ENCODE measurements at places on chromosomes 13 and 19. TPM values are rescaled to one million over a fixed set of nuclear protein-coding genes. Genes with fewer than 3 reads are reported as not detected.

GRCh38 chr13:53129864-53130393 is 101.3 kb downstream of the OLFM4 start:
- DNase-seq, result no peak

Gene TLE6
- 1.0 TPM for total RNA-seq

DNA sequence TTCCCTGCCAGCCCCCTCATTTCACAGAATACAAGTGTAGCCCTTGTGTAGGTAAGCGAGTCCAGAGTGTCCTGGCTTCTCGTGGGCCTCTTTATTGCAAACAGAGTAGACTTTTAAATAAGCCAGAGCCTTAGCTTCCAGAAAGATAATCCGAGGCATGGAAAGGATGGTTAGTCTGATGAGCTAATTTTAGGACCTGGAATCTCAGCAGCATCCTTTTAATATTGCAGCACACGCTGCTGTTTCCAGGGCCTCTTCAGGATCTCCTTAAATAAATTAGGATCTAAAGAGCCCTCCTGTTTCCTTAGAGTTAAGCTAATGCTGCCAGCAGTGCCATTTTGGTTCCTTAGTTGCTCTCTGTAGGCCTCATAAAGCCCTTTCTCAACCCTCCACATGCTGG is 99.2 kb downstream of the RFC3 start:
- no peak for DNase-seq

GRCh38 chr13:91136806-91137205 is 210.7 kb upstream of the MIR17HG start:
- no peak for DNase-seq

Gene GNG7
- total RNA-seq, result 30.9 TPM

DNA sequence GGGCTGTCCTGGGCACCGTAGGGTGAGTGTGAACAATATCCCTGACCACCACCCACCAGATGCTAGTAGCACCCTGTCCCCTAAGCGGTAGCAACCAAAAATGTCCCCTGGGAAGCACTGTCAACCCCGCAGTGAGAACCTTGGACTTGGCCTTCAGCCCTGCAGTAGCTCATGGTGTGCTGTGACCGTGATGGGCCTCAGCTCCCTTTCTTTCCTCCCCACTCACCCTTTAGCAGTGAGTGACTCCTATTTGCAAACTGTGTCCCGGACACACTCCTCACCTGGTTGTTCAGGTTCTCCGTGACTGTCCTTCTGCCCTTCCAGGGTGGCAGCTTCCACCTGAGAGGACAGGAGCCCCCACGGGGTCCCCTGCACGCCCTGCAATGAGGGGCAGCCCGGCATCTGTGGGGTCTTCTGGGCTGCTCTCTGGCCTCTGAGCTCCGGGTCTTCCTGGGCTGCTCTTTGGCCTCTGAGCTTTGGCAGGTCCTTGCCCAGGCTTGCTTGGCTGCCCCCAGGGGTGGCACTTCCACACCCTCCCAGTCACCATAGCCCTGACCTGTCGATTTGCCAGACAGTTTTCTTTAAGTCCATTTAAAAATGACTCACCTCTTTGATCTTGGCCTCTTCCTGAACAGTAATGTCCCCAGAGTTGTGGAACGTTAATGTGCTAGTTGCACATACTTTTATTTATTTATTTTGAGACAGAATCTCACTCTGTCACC is 3.8 kb downstream of the KDM4B start:
- no peak for DNase-seq

DNA sequence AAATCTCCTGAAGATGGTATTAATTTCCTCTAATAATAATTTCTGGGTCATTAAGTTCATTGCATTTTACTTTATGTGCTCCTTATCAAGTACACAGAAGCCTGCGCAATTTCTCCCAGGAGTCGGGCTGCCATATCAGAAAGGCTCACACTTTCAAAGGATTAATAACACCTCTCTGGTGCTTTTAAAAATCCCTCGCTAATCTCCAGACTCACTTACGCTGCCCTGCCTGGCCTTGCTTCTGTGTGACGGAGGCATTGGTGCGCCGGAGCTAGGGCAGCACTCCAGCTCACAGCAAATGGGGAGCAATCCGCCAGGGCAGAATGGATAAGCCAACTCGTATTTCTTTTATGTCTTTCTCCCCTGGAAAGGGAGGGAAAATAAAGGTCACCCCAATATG is 300.8 kb downstream of the EFNB2 start:
- DNase-seq, result no peak

DNA sequence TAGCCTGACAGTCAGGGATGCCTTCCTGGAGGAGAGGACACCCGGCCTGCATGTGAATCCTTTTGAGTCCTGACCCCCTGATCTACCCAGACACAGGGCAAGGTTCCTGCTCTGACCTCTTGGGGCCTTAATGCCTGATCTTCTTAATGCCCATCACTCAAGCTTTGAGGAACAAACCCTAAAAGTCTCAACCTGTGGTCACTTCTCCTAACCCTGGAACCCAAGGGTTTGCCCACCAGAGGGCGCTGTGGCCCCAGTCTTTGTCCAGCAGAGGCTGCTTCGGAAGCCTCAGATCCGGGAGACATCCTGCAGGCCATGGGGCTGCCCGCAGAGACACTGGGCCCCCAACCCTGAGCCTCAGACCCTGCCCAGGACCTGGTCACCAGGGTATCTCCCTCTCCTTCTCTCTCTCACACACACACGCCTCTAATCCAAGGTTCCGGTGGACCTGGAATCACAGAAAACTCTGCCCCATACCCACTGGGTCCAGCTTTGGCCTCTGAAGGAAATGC is 9.8 kb upstream of the DPF1 start:
- peak; percentile 89 for DNase-seq

Gene BCAM
- 86.8 TPM for total RNA-seq

DNA sequence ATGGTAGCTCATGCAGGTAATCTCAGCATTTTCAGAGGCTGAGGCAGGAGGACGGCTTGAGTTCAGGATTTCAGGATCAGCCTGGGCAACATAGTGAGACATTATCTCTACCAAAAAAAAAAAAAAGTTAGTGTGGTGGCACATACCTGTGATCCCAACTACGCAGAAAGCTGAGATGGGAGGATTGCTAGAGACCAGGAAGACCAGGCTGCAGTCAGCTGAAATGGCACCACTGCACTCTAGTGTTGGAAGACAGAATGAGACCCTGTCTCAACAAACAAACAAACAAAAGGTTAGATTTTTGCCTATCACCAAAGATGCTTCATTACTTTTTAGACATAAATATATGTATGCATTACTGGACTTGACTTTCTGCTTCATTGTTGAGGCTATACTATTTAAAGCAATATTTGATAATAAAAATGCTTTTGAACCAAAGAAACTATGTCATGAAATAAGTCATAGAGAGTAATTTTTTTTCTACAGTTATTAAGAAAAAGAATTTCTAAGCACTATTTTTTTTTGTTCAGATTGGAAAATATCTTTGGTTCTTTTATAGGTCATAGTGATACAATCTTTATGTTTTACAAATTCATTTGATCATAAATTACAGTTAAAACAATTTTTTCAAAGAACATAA is 1180.1 kb upstream of the ATXN8OS start:
- no peak for DNase-seq

GRCh38 chr19:44658069-44658733 is 13.1 kb upstream of the CEACAM19 start:
- no peak for DNase-seq

DNA sequence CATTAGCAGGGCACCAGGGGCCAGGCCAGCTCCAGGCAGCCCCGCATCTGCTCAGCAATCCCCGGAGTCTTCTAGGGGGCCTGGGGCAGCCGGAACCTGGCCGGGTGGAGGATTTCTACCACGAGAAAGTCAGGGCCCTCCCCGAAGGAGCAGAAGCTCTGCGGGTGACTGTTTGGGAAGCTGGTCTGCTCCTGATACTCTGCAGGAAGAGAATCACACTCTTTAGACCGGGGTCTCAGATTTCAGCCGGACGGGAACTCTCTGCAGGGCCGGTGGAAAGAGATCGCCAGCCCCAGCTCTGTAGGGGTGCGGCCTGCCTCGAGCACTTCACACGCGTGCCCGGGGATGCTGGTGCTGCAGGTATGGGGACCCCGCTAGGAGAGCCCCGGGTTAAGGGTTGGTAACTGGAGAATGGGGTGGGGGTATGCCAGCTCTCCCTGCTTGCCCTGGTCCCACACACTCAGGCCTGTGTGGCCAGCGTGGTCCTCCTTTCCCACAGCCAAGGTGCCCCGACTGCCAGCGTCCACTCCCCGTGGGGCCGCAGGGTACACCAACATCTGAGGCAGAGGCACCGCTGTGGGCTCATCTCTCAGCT is 20.1 kb downstream of the RASA3 start:
- peak; percentile 66 for DNase-seq

Gene CYP2A6
- total RNA-seq, result not detected

- DNase-seq, result no peak
Observed at GRCh38 chr13:28559636-28560259, 64.8 kb upstream of the FLT1 start.

Gene EPS8L1
- total RNA-seq, result 1.9 TPM

- DNase-seq, result peak; percentile 86
Observed at GRCh38 chr13:23466144-23467002, 32.9 kb upstream of the SACS start.

DNA sequence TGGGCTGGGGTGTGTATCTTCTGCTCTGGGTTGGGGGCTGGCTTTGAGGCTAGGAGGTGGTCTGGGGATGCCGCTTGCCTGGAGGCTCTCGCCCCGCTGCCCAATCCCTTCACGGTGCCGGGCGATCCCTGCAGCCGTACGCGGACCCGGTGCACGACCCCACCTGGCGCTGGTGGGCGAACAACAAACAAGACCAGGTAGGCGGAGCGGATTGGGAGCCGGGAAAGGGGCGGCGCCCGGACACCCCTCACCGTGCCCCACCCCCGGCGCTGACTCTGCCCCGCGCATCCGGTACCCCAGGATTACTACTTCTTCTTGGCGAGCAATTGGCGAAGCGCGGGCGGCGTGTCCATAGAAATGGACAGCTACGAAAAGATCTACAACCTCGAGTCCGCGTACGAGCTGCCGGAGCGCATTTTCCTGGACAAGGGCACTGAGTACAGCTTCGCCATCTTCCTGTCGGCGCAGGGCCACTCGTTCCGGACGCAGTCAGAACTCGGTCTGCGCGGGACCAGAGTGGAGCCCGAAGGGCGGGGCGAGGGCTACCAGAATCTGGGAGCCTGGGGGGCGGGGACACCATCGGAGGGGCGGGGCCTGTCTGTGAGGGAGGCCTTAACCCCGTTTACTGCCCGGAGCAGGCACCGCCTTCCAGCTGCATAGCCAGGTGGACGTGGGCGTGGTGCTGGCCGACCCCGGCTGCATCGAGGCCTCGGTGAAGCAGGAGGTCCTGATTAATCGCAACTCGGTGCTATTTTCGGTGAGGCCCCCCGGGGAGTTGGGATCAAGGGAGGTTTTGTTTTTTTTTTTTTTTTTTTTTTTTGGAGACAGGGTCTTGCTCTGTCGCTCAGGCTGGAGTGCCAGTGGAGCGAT is 12.1 kb upstream of the PSMD8 start:
- DNase-seq, result peak; percentile 84

Gene CRB3
- not detected for total RNA-seq

Gene NCR1
- total RNA-seq, result not detected

Gene TEX101
- total RNA-seq, result not detected

DNA sequence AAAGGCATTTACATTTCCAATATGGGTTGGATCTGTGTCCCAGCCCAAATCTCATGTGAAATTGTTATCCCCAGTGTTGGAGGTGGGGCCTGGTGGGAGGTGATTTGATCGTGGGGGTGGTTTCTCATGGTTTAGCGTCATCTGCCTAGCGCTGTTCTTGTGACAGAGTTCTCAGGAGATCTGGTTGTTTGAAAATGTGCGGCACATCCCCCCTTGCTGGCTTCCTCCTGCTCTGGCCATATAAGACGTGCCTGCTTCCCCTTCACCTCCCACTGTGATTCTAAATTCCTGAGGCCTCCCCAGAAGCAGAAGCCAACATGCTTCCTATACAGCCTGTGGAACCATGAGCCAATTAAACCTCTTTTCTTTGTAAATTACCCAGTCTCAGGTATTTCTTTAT is 126.2 kb upstream of the FNDC3A start:
- no peak for DNase-seq

DNA sequence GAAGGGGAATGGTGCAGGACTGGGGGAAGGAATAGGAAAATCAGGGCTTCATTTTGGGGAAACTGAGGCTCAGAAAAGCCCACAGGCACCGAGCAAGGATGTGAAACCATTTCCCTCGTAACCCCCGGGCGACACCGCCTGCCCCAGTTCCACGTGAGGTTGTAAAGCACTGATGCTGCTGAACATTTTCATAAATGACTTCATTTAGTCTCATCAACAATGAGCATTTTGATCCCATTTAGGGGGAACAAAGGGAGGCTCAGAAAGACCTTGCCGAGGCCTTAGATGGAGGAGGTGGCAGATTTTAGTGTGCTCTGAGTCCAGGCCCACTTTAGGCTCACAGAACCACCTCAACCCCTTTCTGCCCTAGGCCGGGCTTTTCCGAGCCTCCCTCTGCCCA is 20.5 kb upstream of the FBXO27 start:
- DNase-seq, result no peak

DNA sequence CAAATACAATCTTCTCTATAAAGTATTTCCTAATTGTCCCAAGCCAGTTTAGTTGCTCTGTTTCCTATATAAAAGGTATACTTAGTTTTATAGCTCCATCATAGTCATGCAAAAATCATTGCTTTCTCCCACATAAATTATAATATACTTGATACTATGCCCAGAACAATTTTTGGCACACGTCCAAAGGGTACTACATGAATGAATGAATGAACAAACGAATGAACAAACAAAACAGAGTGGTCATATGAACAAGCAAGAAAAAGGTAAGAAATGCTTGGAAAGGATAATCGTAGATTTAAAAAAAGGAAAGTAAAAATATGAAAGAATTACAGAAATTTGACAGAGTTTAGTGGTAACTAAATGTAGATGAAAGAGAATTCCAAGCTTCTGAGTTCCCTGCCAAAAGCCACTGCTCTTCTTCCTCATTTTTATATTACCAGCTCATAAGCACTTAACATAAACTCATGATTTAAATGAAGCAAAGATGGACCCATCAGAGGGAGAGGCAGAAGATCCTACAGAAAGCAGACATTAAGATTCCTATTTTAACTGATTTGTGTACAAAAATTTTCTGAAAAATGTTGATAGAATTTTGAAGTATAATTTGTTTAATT is 123.2 kb downstream of the ENOX1 start:
- DNase-seq, result no peak

GRCh38 chr13:44920013-44920412 is 69.3 kb downstream of the NUFIP1 start:
- no peak for DNase-seq

- DNase-seq, result no peak
Observed at GRCh38 chr13:100589178-100589725, 663 bp upstream of the GGACT start.

- no peak for DNase-seq
Observed at GRCh38 chr19:10636304-10636972, 11.1 kb downstream of the SLC44A2 start.

- DNase-seq, result no peak
Observed at GRCh38 chr13:37707739-37708500, 109.4 kb upstream of the POSTN start.
